Memory B cell (primary cell): ENCODE measurements at places on chromosomes 2 and 18.

GRCh38 chr2:101435001-101435862 is 39.7 kb downstream of the RFX8 start:
- DNase-seq = no peak

DNA sequence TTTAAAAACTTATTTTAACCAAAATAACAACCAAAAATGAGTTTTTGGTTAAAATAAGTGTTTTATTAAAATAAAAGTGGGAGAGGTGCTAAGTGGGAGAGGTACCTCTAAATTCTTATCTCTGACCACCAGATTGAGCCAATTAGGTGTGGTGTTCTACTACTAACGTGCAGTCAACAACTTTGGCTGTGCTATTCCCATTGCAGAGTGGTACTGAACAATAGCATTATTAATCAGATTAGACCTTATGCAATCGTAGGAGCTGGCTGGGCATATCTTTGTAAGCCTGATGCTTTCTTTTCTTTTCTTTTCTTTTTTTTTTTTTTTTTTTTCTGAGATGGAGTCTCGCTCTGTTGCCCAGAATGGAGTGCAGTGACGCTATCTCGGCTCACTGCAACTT is 38.9 kb downstream of the RAB27B start:
- DNase-seq = no peak

DNA sequence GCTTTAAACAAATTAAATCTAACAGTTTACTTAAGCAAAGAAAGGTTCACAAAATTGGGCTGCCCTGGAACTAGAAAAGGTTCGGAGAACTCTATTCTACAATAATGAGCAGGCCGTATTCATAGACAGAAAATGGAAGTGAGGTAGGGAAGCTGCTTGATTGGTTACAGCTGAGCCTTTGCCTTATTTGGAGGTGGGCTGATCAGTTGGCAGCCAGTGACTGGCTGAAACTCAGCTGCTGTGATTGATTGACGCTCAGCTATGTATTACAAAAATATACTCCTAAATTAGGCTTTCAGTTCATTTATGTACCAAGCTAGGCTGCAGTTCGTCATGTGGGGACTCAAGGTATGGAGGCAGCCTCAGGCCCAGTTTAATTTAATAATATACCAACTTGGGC is 42.3 kb upstream of the TTR start:
- DNase-seq = no peak

- no peak for DNase-seq
These were observed 676.6 kb upstream of the GCFC2 start for GRCh38 chr2:76387294-76387693.

DNA sequence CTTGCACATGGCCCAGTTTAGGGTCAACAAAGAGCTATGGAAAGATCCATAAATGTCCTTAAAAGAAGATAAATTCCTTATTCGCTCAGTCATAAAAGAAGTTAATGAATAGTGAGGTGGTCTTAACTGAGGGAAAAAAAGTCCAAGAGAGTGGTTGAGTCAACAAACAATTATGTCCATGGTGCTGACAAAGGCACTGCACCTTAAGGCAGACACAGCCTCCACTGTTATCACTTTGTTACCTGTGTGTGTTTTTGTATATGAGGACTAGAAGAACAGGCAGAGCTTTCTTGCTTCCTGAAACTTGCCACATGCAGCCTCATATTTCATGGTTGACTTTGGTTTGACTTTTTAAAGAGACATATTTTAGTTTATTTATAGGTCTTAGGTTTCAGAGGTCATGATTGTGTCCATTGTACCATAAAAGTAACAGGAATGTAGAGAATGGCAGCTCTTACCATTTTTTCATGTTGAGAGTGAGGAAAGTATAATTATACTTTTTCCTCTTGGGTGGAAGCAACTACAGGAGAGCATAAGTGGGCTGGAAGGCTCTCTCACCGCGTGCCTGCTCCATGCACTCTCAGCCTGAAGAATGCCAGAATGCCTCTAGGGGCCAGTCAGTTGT is 93.6 kb downstream of the XRCC5 start:
- DNase-seq = no peak

DNA sequence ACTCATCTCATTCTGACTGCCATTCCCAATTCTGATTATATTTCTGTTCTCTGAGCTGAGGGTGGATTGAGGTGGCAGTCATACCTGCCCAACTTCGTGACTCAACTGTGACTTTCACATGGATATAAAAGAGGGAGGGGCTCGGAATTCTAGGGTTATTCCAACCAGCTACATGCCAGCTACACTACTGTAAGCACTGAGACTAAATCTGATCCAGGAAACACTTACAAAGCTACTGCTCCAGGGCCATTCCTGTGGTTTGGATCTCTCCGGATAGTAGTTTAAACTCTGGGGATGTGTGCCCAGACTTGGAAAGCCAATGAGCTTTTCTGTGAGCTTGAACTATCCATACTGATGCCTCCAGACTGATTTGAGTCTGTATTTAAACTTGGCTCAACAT is 7.9 kb downstream of the MAP2 start:
- no peak for DNase-seq

DNA sequence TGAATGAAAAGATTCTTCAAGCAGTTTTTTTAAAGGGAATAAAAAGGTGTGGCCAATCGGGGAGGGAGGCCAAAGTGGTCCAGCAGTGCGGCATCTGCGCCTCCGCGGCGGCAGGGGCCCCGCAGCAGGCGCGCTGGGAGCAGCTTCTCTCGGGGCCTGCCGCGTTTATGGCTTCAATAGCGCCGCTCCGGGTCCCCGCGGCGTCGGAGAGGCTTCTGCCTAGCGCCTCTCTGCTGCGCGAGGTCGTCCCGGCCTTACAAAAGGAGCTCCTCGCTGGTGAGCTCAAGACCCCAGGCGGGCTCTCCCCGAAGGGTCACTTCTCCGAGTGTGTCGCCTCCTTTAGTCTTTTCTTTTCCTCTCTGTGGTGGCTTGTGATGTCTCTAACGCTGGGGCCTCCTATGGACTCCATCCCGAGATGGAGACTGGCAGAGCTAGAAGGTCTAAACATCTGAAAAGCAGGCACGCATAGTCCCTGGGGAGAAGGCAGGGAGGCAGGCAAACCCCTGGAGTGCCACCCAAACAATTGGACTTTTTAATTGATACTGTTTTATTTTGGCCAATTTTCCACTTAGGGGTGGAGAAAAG is 67.1 kb downstream of the SUMO1 start:
- no peak for DNase-seq

- no peak for DNase-seq
These were observed 868.1 kb upstream of the ID2 start for GRCh38 chr2:7813541-7814292.

DNA sequence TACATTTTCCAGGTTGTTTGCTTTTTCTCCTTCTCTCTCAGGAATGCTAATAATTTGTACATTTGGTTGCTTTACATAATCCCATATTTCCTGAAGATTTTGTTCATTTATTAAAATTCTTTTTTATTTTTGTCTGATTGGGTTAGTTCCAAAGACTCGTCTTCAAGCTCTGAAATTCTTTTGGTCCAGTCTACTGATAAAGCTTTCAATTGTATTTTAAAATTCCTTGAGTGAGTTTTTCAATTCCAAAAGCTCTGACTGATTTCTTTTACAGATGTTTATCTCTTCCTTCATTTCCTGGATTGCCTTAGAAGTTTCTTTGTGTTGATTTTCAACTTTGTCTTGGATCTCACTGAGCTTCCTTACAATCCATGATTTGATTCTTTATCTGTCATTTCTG is 50.0 kb downstream of the MBOAT2 start:
- no peak for DNase-seq

GRCh38 chr2:169086893-169087467 is 17.6 kb downstream of the DHRS9 start:
- DNase-seq = no peak

GRCh38 chr2:38215522-38215921 is 139.6 kb upstream of the CYP1B1 start:
- no peak for DNase-seq

GRCh38 chr2:56763683-56764082 is 579.9 kb downstream of the CCDC85A start:
- DNase-seq = no peak

GRCh38 chr2:99096728-99097127 is 44.8 kb upstream of the C2orf15 start:
- no peak for DNase-seq

GRCh38 chr2:153098073-153098472 is 379.7 kb downstream of the ARL6IP6 start:
- DNase-seq = no peak

DNA sequence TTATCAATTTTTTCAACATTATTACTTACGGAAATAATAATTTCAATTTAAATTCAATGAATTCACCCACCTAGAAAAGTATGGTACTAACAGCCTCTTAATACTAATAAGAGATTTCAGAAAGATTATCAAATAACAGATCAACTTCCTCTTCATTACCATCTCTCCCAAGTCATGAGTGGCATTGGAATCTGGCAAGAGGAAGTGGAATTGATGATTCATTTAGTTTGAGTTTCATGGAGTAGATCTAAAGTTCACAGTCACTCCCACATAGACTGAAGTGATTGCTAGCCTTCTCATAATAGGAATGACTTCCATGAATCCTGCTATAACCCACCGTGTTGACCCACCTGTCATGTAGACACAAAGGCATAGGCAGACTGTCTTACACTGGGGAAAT is 77.7 kb upstream of the WDR75 start:
- no peak for DNase-seq

DNA sequence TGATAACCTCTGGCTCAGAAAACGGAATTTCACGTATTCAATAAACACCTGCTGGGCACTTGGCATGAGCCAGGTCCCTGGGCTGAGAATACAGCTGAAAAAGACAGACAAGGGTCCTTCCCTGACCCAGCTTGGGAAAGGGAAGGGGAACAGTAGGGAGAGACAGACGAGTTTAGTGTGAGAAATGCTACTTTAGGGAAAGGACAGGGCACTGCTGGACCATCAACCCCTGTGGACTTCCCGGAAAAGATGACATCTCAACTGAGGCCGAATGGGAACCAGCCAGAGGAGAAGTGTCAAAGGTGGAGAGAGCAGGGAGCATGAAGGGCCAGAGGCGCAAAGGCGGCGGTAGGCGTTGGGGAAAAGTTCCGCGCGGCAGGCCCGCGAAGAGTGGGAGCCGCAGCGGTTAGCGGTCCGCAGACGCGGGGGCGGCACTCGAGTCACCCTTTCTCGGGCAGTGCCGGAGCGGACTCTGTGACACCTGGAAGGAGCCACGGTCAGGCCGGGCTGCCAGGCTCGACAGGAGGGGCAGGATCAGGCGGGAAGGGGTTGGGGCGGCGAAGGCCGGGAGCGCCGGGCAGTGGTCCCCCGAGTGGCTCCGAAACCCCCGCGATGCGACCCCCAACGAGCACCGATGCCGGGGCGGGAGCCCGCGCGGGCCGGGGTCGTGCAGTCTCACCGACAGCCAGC is 519 bp downstream of the TEX261 start:
- no peak for DNase-seq

DNA sequence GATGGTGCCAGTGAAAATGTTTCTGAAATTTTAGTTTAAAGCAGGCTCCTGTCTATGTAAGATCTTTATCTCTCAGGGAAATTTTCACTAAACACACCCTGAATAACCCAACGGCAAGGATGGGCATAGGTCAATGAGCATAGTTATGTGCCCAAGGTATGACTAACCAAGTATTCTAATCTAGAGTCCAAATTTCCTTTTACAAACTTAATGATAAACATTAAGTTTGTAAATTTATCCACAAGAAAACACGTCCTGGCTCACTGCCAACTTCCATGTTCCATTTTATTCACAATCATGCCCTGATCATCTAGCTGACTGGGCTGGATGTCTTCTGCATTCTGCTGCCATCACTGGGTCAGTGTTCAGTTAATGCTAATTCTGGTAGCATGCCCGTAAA is 151.2 kb downstream of the SRBD1 start:
- no peak for DNase-seq

GRCh38 chr2:35708411-35708923 is 647.1 kb upstream of the CRIM1 start:
- DNase-seq = no peak

DNA sequence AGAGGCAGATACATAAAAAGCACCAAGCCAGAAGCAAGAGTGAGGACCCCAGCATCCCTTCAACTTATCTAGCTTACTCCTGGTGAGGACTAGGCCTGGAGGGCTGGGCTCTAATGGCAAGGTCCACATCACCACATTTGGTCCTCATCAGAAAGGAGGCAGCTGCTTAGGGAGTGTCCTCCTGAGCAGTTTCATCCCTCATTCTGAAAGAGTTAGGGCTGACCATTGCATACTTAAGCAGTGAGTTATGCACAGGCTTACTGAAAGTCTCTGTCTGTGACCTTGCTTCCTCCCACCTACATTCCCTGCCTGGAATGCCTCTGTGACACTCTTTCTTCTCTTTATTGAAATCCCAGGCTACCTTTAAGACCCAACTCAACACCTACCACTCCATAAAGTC is 301.8 kb upstream of the ACVR2A start:
- no peak for DNase-seq

DNA sequence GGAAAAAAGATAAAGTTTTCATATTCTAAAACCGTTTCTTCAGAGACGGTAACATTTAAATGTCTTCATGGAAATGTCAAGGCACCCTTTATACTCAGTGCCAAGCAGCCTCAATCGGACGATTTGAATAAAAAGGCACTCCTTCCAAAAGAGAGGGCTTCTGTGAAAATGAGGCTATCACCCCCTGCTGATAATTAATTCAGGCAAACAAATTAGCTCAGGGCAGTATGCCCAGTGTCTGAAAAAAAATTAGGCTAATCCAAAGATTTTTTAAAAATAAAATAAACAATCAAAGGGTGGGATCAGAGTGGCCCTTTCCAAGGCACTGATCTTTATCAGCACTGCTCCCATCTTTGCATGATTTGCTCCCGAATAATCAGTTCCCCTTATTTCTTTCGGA is 151.0 kb upstream of the PID1 start:
- DNase-seq = no peak
